ENCODE measurements at places on chromosomes 4 and X.

DNA sequence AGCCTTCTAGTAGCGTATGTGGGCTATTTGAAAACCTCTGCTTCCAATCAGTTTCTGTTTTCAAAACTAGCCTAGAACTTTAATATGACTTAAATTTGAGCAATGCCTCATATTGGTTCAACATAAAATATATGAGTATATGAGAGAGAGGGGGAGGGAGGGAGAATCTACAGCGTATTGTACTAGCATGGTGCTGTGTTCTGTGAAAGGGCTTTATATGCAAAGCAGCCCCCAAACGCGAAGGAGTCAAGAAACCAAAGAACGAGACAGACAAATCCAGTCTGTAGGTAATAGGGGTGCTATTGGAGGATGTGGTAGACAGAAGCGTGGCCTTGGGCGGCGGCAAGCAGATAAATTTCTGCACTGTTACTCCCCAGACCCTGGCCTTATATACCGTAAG is 784 bp upstream of the ANXA5 start:
- DNase-seq: no peak

DNA sequence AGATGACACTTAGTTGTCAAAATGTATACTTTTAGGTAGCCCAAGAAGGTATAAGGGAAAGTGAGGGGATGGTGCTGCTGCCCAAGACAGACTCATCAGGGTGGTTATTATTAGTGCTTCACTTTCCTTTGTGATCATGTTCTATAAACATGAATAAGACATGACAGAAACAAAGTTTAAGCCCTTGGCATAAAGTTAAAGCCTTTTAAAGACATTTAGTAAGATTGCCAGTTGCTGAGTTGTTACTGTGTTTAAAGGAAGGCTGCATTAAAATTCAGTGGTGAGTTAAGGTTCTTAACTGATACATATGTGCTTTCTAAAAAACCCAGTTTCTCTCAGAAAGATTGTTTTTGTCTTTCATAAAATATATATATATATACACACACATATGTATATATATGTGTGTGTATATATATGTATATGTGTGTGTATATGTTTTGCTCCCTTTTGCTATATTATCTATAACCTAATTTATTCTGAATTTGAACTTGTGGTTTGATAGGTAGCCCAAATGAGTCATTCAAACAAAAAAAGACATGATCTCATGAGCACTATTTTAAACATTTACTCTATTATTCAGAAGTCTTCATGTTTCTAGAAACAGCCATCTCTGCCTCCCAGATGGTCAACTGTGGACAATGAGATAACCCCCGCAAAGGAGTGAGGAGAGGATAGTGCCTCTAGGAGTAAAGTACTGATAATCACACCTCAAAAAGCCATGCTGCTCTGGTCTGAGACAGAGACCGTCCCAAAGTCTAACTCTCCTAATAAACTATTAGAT is 98.1 kb upstream of the OTUD4 start:
- DNase-seq: no peak

DNA sequence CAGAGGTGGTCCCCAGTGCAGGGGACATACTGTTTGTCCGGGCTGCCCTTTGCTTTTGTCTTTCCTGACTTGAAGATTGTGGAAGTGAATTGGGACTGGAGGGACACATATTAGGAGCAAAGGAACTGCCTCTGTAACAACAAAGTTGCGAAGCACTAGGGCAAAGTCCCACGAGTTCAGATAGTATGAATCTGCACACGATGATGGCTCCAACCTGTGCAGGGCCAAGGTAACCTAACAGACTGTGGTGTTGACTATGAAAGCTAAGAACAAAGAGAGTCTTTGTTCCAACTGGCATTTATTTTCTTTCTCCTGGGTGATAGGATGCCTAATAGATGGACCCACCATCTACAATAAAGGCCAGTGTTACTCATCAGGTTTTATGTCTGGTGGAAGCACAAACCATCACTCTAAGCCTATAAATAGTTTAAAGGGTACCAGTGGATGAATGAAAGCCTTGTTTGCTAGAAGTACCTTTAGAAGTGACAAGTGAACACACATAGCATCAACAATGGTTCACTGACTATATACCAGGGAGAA is 71.8 kb downstream of the TMA16 start:
- no peak for DNase-seq

- DNase-seq: no peak
Observed at GRCh38 chr4:184487503-184487902, 13.2 kb upstream of the IRF2 start.

DNA sequence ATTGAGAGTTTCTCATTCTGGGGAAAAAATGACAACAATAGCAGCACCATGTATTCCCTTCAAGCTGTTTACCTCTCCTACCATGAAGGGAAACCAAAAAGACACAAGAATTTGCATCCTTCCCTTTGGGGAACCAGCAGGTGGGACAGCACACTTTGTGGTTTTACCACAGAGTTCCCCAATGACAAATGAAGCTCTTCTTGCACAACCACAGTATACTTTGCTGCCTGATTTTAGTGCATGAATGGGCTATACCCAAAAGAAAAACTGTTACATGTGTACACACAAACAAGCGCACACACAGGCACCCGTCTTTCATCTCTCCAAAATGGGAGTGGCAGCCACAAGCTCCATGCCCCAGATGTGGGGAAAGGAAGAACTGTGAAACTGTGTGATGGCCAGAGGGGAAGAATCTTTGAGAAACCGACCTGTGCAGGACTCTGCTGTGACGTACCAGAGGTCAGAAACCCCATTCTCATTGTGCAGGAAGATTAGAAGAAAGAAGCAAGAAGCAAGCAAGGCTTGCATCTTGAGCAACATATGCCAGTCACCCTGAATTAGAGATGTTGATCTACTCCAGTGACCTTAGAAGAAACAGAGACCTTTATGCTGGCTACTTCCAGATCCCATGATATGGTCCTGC is 2.7 kb upstream of the MAML3 start:
- no peak for DNase-seq

DNA sequence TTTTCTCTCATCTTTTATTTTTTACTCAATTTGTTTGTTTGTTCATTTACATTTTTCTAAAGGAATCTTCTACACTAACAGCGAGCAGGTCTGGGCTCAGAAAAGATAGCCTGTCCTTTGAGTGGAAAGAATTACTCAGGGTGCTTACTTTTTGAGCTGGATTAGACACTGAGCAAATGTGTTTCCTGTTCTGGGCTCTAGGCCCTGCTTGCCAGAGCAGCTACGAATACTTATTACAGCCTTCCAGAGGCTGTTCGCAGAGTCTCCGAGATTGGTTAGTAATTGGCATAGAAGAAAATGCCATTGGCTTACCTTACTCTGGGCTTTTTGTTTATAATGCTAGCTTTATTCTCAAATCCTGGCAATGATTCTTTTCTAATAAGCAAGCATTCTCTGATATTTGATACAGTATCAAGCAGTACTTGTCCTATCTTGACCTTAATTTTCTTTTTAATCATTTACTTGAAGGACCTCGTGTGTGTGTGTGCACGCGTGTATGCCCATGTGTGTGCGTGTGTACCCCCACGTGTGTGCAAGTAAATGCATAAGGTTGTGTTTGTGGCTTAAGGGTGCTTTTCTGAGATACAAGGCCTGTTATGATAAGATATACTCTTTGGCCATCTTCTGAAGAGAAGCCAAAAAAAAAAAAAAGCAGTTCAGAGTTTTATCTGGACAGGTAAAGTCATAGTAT is 76.2 kb upstream of the GRXCR1 start:
- DNase-seq: no peak

- no peak for DNase-seq
Observed at GRCh38 chr4:150826306-150826705, 188.8 kb downstream of the LRBA start.

GRCh38 chr4:53847965-53848364 is 216.4 kb downstream of the CHIC2 start:
- DNase-seq: peak; percentile 22

GRCh38 chr4:33270403-33270802 is 2550.2 kb downstream of the PCDH7 start:
- DNase-seq: no peak

DNA sequence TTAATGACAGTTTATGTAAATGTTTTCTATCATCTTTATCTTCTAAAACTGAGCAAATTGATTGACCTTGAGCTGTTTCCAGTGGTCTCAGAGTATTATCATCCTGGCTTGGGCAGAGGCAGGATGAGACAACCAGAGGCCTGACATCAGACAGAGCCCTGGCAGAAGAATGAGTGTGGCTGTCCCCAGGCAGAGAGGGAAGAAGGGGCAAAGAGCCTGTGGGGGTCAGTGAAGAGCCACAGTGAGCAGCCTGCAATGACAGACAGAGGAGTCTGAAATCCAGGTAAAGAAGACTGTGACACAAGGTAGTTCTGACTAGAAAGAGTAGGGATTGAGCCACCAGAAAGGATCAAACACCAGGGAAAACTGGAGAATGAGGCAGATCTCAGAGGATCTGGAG is 182.4 kb upstream of the ARSJ start:
- no peak for DNase-seq

DNA sequence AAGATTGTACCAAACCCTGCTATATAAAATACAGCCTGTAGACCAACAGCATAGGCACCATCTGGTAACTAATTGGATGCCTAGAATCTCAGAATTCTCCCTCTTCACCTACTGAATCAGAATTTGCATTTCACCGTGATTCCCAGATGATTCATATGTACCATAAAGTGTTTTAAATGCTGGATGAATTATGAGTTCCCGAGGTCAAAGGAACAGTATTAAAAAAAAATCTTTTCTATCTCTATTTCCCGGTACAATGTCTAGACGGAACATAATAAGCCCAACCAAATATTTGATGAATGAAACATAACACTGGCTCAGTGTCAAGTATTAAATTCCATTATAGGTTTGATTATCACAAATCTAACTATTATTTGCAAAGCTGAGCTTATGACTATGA is 280.0 kb downstream of the ANKRD50 start:
- no peak for DNase-seq

DNA sequence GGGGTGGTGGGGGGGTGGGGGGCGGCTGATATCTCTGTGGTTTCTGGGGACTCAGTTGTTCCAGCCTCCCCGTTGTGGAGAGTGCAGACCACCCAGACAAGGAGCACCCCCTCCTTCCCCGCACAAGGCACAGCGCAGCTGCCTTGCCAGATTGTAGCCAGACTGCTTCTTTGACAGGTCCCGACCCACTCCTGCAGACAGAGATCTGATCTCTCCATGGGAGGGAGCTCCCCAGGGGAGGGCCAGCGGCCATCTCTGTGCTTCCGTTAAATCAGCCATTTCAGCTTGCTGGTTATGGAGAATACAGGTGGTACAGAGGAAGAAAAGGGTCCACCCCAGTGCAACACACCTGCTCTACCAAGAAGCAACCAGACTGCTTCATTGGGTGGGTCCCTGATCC is 80.8 kb downstream of the FGF16 start:
- DNase-seq: no peak

DNA sequence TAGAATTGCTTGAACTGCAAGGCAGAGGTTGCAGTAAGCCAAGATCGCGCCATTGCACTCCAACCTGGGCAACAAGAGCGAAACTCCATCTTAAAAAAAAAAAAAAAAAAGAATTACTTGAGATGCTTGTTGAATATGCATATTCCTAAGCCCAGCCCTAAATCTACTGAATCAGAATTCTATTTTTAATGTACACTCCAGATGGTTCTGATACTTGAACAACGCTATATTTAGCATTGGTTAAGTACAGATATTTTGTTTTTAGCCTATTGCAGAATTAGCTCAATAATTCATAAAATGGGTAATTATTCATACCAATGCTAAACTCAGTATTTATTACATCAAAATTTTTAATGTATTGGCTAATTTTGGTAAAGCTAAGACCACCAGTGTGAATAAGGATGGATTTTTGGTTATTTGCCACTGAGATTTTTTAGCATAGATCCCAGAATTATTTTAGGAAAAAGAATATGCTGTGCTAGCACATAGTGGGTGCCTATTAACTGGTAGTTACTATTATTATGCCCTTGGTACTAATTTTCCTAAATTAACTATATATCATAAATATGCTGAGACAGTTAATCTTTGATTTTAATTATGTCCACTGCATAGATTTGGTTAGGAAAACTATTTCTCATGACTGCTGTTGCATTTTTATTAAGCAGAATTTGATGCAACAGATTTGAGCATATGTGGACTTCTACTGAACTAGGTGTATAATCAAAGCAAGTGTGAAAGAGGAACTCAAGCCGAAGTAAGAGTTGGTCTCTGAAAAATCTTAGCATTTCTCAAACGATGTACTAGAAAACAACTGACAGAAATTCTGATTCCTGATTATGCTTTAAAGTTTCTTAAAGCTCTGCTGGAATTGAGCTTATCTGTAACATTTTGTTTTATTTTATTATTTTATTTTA is 9.2 kb downstream of the AREG start:
- no peak for DNase-seq

GRCh38 chrX:153875391-153876111 is 10.4 kb downstream of the L1CAM start:
- no peak for DNase-seq

DNA sequence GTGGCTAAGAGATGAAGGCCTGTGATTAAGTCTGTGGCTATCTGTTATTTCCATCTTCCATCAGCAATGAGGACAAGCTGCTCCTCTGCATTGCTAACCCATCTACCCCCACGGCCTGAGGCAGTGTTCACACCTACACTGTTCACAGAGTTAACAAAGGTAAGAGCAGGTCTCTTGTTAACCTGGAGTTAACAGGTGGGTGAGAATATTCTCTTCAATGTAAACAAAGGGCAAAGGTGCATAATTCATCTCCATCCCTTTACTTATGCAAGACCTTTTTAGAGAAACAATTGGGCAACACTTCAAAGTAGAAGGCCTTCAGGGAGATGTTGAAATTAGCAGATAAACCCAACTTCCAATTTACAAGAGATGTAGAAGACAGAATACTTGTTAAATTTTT is 2.8 kb downstream of the SLC35A2 start:
- DNase-seq: no peak

DNA sequence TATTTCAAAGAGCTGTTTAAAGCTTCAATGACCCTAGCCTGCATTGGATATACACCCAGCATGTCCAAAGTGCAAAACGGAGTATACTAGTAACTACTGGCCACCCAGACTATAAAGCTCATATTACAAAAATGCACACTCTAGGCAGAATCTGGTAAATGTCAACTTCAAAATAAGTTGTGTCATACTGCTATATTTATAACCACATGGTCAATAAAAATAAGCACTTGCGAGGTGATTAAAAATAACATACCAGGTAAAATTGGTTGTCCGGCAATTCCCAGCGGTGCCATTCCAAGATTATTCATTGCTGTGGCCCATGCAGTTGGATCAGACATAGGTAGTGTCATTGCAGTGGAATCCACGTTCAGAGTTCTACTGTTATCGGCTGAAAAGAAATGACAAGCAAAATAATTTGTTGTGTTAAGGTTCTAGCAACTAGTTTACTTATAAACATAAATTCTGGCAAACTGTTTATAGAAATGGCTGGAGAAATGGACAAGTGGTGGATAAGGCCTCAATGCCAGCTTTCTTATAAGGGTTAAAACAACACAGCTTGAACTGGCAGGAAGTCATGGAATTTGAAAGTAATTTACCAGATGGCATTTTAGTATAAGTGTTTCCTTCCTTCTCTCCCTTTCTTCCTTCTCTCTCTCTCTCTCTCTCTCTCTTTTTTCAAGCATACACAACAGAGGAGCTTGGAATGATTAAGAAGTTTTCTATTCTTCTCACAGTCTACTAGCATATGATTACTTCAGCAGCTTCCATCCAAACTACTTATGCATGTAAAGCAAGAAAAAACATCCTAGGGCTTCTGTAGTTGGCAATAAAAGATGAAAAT is 199.9 kb downstream of the ENOX2 start:
- no peak for DNase-seq
